Right renal pelvis (tissue), 4 donors: ENCODE measurements at places on chromosomes 3 and 15. TPM values are rescaled to one million over a fixed set of nuclear protein-coding genes. Genes with fewer than 3 reads are reported as not detected.

DNA sequence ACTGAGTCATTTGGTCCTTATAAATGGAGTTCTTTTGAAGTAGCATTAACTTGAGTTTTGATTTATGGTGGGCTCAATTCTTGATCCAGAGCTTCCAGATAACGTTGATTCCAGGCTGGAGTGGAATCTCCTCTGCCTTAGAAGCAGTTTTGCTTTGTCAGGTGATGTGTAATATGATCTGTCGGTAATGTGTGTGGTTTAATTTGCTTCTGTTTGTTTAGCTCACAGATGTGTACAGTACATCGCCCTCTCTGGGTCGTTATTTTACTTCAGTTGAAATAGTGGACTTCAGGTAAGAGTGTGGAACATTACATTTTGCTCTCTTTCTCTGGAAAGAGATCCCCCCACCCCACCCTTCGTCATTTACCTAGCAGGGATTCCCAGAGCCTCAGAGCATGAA lies 23.1 kb downstream of the C3orf52 start:
- no peak for DNase-seq

GRCh38 chr3:2343031-2343682 lies 244.5 kb downstream of the CNTN4 start:
- DNase-seq: no peak

DNA sequence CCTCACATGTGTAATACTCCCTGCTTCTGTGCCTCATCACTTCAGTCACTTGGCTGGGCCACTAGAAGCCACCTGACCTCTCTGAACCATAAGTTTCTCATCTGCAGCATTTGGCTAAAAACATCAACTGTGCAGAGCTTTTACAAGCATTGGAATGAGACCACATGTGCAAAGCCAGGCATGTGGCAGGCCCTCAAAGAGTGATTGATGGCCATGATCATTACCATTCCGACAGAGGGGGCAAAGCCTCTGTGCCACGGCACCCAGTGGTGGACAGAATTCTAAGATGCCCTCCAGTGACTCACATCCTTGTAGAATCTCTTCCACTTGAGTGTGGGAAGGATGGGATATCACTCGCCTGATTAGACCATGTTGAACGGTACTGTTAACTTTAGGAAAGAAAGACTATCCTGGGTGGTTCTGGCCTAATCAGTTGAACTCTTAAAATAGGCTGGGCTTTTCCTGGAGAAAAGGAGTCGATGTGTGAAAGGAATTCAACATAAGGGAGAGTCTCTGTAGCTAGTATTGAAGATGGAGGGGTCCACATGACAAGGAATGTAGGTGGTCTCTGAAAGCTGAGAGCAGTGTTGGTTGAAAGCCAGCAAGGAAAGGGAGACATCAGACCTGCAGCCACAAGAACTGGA lies 13.5 kb downstream of the CDCP1 start:
- no peak for DNase-seq

- no peak for DNase-seq
Observed at GRCh38 chr3:130260918-130261317, 84.6 kb upstream of the COL6A5 start.

DNA sequence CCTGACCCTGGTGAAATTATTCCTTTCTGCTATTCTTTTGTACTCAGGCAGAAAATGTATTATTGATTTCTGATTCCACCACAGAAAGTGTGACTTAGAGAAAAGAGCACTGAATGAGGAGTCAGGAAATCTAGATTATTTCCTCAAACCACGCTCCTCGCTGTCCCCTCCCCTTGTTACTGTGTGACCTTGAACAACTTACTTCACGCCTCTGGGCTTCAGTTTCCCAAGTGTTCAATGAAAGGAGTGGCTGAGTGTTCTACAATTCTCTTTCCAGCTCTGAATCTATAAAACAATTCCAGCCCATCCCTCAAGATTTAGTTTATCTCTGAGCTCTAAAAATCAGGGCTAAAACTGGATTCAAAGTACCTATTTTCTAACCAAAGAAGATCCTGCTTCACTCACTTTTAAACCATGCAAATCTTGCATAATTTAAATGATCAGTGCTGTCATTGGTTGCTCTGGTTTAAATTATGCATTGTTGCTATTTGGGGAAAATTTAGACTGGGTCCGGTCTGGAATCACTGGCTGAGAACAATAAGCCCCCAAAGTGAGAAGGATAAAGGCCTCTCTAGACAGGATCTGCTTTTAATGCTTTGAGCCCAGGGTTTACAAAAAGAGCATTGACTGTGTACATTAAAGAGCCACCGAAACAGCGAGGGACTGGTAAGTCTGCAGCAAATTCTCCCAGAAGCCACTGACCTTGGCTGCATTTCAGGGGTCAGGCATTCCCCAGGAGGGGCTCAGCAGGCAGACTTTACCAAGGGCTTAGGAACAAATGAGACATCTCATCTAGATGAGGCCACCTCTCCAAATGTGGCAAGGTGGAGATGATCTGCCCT lies 3.2 kb downstream of the TNIK start:
- no peak for DNase-seq

GRCh38 chr3:25603703-25604102 lies 61.0 kb downstream of the TOP2B start:
- no peak for DNase-seq

DNA sequence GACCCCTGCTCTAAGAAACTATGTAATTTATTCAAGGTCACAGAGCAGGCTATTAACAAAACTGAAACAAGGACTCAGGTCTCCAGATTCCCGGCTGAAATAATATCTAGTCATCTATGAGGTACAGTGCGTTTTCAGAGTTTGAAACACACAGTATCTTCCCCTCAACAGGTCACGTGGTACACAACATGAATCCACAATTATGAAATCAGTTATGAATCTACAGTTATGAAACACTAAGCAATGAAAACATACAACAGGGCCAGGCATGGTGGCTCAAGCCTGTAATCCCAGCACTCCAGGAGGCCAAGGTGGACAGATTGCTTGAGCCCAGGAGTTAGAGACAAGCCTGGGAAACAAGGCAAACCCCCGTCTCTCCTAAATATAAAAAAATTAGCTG lies 72.7 kb downstream of the FSIP1 start:
- DNase-seq: no peak

DNA sequence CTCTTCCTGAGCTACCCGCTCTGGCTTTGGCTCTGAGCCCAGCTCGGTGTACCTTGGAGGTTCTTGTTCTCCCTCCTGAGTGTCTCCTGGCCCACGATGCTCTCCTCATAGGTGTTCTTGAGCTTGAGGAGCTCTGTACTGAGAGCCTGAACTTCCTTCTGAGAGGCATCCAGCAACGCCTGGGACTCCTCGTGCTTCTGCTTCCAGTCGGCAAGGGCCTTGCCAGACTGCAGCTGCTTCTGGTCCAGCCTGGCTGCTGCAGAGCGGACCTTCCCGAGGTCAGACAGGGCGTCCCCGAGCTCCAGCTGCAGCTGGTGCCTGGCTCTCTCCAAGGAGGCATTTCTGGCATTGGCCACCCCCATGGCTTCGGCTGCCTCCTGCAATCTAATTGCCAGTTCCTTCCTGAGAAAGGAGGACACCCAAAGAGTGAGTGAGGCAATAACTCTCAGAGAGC lies 99.8 kb downstream of the MYH15 start:
- DNase-seq: no peak

DNA sequence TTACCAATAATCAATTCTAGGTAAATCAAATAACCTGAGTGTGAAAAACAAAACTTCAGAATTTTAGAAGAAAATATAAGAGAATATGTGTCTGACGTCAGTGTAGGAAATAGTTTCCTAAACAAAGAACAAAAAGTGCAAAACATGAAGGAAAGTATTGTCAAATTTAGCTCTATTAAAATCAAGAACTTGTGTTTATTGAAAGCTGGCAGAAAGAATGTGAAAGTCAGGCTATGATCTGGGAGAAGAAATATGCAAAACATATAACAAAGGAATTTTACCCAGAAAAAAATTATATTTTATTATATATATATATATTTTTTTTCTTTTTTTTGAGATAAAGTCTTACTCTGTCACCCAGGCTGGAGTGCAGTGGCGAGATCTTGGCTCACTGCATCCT lies 129.1 kb upstream of the ANKRD28 start:
- DNase-seq: no peak

- DNase-seq: no peak
Observed at GRCh38 chr3:195893516-195893915, 14.8 kb downstream of the TNK2 start.

DNA sequence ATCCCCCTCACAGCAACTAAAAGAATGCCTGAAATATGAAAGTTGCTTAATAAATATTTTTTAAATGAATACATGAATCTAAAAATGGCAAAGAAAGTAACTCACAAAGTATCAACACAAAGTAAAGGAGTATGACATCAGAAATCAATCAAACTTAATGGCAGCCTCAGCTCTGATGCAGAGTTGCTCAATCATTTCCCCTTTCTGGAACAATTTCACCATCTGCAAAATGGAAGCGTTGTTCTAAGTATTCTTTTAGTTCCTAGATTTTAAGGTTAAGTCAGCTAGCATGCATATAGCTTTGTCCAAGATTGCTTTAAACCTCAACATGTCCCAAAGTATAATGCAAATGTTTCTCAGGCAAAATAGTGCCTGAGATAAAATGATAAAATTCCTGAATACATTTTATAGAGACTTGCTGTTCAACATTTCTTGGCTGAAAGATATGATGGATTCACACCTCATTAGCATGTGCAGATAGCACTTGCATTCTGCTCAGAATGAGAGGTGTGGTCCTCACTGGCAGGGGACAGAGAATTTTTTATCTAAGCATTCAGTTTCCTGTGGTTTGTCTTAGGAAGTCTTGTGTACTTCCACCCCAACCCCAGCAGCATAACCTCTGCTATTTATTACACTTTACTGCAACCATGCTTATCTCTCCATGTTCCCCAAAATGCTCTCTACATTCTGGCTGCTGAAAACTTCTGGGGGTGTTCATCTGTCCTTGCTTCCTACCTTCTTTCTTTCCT lies 429.3 kb downstream of the GRM7 start:
- no peak for DNase-seq

- no peak for DNase-seq
Observed at GRCh38 chr3:117995842-117996437, 1038.7 kb downstream of the IGSF11 start.

Gene FAM3D
- polyA plus RNA-seq: 0.40 TPM

Gene ACAP2
- polyA plus RNA-seq: 38.5 TPM

Gene CAND2
- 9.6 TPM for polyA plus RNA-seq

Gene GATA2
- polyA plus RNA-seq: 38.8 TPM

Gene SPSB4
- 20.2 TPM for polyA plus RNA-seq

Gene FAM81A
- polyA plus RNA-seq: 22.5 TPM
